ENCODE measurements at places on chromosomes 1 and 21. TPM values are rescaled to one million over a fixed set of nuclear protein-coding genes. Genes with fewer than 3 reads are reported as not detected.

Gene G0S2
- 21.3 TPM for total RNA-seq

Gene NBPF20
- total RNA-seq, result 4.4 TPM

DNA sequence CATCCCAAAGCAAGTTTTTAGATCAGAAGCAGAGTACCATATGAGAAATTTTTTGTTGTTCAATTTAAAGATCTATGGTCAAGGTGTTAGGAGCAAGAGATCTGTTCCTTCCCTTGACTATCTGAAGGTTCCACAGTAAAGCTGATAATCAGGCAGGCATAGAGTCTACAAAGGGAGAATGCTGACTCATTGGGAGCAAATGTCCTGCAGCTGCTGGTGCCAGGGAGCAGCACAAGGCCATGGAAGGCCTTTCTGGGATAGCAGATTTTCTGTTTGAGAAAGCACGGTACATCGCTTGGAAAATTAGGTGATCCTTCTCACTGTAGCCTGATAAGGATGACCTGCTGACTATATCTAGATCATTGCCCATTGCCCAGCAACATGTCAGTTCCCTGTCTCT is 210.1 kb upstream of the C1orf87 start:
- no peaks in the 10 kb centered on the region for H3K27me3 ChIP-seq
- H3K36me3 ChIP-seq, result no peaks in the 10 kb centered on the region
- H3K4me3 ChIP-seq, result no peak overlapping the region
- DNase-seq, result no peak

- peak overlapping the region; percentile 97 for H3K27ac ChIP-seq
- no peaks in the 10 kb centered on the region for H3K4me1 ChIP-seq
- H3K27me3 ChIP-seq, result no peaks in the 10 kb centered on the region
- H3K4me3 ChIP-seq, result no peak overlapping the region
These were observed 11.6 kb downstream of the LMNA start for GRCh38 chr1:156126043-156126629.

- DNase-seq, result peak; percentile 18
- no peaks in the 10 kb centered on the region for H3K27me3 ChIP-seq
- H3K36me3 ChIP-seq, result no peaks in the 10 kb centered on the region
These were observed 103.4 kb downstream of the PAX7 start for GRCh38 chr1:18734001-18734400.

- no peak overlapping the region for H3K4me3 ChIP-seq
- no peaks in the 10 kb centered on the region for H3K4me1 ChIP-seq
These were observed 236.2 kb upstream of the RRP15 start for GRCh38 chr1:218048828-218049420.

Data from aorta (tissue), 5 donors.